ENCODE measurements at places on chromosomes 4 and X.
A peak's percentile ranks its signal among the peaks of the same experiment; 100 is the strongest.

DNA sequence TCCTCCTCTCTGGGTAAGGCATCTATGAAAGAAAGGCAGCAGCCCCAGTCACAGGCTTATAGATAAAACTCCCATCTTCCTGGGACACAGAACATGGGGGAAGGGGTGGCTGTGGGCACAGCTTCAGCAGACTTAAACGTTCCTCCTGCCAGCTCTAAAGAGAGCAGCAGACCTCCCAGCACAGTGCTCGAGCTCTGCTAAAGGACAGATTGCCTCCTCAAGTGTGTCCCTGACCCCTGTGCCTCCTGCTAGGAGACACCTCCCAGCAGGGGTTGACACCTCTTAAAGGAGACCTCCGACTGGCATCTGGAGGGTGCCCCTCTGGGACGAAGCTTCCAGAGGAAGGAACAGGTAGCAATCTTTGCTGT lies 89.9 kb downstream of the EFHC2 start:
- DNase-seq: no peak

DNA sequence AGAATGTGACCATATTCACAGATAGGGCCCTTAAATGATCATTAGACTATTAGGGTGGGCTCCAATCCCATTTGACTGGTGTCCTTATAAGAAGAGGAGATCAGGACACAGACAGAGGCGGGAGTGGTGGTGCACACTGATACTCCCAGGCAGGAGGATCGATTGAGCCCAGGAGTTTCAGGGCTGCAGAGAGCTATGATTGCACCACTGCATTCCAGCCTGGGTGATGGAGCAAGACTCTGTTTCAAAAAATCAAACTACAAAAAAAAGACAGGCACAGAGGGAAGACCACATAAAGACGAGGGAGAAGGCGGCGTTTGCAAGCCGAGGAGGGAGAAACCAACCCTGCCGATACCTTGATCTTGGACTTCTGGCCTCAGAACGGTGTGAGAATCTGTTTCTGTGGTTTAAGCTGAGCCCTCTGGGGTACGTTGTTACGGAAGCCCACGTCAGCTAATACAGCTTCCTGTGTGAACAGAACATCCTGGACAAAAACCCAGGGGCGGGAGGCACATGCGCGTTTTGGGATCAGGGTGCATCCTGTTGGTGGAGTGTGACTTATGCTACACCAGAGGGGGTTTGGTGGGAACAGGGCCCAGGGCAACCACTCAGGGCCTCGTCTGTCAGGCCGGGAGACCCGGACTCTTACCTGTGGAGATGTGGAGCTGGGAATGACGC lies 211.8 kb upstream of the PSAPL1 start:
- DNase-seq: no peak

- no peak for DNase-seq
These were observed 93.0 kb upstream of the PRKG2 start for GRCh38 chr4:81307991-81308390.

DNA sequence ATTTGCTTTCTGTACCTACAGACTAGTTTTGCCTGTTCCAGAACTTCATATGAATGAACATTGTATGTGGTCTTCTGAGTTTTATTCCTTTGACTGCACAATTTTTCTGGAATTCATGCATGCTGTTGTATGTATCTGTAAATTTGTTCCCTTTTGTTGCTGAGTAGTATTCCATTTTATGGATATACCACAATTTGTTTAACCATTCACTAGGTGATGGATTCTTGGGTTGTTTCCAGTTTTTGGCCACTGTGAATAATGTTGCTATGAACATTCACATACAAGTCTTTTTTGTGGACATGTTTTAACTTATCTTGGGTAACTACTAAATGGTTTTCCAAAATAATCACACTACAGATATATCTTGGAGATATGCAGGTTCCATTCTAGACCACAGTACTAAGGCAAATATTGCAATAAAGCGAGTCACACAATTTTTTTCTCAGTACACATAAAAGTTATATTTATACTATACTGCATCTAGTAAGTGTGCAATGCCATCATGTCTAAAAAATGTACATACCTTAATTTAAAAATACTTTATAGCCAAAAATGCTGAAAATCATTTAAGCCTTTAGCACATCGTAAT lies 58.7 kb downstream of the TSPAN5 start:
- DNase-seq: no peak

DNA sequence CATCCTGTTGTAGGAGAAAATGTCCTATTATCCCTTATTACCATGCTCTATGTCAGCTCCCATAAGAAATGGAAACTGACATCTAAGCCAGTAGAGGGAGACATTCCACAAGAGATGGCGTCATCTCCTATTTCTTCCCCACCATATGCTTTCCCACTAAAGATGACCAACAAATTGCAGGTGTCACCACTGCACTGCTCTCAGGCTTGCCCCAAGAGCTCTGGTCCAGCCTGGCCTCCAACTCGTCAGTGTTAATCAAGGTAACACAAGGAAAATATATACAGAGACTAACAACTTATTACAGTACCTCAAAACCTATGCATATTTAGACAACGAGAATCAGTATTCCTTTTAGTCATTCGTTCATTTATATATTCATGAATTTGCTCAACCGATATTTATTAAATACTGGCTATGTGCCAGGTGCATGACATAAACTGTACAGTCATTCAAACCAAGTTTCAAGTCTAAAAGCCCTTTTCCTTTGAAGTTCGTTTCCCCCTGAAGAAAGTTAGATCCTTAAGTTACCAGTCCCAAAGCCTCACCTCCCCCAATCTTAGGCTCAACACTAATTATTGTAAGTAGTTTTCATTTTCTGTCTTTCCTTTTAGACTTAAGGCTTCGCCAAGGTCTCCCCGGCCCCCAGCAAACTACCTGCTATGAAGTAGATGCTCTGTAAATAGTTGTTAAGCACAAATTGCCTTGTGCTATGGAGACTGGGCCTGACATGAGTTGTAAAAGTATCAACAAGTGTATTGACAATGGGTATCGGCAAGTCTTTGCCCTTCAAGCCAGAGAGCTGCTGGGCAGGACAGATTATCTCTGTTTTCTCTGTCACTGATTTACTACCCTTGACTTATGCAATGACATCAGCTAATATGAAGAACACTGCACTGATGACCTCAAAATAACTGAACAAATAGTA lies 3.1 kb upstream of the FGB start:
- DNase-seq: peak; percentile 37

DNA sequence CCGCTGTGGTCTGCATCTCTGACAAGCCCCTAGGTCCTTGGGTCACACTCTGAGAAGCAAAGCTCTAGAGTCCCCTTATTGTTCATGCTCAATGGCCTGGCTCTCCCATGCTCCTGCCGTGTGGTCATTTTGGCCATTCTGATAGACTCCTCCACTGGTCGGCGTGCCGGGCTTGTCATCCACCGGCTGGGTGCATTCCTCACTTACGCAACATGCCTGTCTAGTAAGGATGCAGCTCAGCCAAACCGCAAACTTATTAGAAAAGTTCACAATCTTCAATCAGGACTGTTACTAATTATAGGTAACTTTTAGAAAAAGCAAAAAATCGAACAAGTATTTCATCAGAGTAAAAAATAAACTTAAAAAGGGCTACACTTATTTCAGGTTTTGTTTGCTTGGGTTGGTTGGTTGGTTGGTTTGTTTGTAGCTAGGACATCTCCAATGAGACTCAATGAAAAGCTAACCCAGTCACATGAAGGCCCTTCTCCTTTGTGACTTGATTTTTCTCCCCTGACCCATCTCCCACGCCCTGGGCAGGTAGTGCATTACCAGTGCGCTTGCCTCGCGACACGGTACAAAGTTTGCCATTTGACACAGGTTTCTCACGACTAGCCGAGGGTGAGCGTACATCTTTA lies 41.0 kb downstream of the IRF2 start:
- no peak for DNase-seq

DNA sequence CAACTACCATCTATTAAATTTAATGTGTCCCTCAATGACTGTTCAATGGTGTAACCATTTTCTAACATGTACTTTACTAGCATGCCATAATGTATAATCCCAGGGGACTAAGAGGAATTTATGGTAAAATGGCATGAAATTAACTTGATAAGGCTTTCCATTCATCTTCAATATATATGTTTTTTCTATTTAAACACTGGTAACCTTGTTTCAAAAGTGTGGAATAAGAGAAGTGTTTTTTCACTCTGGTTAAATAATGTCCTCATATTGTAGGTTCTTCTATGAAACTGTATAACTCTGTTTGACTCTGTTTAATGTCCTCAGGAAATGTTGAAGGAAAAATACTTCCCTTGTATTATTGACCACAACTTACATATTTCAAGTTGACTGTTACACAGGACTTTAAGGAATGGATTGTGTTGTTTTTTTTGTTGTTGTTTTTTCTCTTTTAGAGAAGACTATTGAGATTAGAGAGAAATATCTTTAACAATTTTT lies 113.8 kb upstream of the ARSJ start:
- no peak for DNase-seq

- DNase-seq: peak; percentile 66
These were observed 115.2 kb upstream of the LNX1 start for GRCh38 chr4:53706422-53707032.

All from MM.1S (cell line).